ENCODE measurements at places on chromosomes 16 and 17.

- peak; percentile 54 for DNase-seq
Observed at GRCh38 chr17:78665952-78666920, 89.0 kb upstream of the DNAH17 start.

- no peak for DNase-seq
Observed at GRCh38 chr17:7651097-7651664, 455 bp downstream of the ATP1B2 start.

- DNase-seq = no peak
Observed at GRCh38 chr17:56690441-56691291, 97.2 kb downstream of the NOG start.

DNA sequence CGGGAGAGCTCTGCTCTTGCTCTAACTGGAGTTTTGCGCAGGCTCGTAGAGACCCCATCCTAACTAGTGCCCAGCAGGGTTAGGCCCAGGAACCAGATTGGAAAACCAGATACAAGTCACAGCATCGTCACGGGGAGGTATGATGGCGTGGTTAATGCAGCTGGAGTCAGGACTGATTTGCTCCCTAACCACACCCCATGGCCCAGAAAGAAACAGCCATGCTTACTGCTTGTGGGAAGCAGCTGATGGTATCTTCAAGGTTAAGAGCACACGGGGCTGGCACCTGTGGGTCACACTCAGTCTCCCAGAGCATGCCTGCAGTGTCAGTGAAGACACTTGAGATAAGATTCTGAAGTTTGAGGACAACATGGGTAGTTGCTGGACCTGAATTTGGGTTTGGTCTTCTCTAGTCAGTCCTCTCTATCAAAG, 60.2 kb downstream of the WIPI1 start:
- no peak for DNase-seq

All from inflammatory macrophage treated with lipopolysaccharide for 1 hour (primary cell).